ENCODE measurements at places on chromosomes 13 and 19.

DNA sequence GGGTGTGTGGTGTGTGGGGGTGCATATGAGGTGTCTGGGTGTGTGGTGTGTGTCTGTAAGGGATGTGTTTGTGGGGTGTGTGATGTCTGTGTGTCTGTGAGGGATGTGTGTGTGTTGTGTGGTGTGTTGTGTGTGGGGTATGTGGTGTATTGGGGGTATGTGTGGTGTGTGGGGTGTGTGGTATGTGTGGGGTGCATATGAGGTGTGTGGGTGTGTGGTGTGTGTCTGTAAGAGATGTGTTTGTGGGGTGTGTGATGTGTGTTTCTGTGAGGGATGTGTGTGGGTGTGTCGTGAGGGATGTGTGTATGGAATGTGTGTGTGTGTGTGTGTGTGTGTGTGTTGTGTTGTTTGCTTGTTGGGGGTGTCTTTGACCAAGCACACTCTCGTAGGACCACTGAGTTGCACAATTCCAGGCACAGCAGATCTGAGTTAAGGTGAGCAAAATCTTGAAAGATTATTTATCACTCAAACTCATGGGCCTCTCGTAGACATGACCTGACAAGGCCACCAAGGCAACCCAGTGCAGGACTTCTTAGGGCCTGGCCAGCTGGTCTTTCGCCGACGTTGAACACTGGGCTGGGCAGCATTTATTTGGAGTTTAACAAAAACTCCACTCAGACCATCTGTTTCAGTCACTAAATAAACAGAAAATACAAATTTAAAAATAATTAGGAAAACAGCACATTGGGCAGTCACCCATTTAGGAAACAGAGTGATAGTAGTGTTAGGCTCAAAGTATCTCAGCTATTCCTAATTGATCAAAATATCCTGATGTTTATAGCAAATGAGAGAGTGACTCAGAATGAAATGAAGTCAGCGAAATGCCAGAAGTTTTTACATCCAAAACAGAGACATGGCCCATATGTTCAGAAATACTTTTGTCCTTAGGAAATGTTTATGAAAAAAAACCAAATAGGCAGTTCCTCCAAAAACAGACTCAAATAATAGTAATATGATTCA lies 301.1 kb downstream of the FGF9 start:
- DNase-seq: no peak

GRCh38 chr19:37999309-38000213 lies 92.6 kb downstream of the SIPA1L3 start:
- DNase-seq: no peak

DNA sequence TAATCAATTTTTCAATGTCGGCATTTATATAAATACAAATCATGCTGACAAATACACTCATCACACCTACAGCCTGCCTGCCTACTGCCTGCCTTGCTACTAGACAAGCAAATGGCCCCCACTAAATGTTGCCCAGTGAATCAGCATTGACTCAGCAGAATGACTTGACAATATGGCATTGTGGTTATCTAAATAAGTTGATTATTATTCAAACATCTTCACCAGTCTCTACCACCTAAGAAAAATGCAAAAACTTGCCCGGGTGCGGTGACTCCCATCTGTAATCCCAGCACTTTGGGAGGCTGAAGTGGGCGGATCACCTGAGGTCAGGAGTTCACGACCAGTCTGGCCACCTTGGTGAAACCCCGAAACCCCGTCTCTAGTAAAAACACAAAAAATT lies 296.1 kb downstream of the PCDH9 start:
- no peak for DNase-seq

DNA sequence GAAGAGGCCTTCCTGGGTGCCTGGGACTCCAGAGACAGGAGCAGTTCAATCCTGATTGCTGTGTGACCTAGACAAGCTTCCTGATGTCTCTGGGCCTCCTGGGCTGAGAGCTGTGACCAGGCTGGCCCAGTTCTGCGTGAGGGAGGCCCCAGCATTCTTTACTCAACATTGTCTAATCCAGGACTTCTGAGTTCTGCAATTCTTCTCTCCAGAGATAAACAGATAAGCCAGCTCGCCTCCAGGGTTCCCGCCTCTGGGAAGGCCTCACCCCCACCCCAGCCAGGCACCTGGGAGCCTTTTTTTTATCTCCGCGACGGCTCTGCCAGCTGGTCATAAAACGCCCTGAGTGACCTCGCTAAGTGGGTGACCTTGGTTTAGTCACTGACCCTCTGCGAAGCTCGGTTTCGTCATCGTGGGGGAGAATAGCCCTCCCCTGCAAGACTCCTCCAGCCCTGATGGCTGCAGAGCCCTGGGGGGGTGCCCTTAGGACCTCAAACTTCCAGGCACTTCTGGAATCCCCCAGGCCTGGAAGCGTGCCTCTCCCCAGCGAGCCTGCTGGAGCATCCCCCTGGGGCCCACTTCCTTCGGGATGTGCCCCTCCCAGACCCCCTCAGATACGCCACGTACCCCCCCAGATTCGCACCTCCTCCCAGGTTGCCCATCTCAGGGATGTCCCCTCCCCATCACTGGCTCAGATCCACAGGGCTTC lies 1.9 kb downstream of the SULT2B1 start:
- no peak for DNase-seq

DNA sequence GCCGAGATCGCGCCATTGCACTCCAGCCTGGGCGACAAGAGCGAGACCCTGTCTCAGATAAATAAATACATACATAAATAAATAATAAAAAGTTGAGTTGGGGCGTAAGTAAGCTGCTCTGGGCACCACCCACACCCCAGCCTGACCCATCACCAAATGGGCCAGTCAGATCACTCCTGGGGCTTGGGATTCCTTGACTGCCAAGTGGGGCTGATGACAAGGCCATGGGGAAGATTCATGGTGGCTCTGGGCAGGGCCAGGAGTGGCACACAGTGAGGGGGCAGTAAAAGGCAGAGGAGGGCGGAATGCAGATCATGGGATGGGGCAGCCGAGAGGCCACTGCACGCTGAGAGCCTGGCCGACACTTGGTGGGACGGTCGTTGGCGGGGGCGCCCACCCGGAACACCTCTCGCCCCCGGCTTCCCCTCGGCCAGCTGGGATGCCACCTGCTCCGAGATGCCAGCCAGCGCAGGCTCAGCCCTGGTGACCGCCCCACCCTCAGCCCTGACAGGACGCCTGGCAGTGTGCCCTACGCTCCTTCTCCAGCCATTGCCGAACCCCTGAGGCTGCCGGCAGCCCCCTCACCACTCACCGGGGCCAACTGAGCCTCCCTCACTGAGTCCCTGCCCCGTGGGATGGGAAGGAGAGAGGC lies 10.9 kb downstream of the ZNF653 start:
- DNase-seq: no peak

DNA sequence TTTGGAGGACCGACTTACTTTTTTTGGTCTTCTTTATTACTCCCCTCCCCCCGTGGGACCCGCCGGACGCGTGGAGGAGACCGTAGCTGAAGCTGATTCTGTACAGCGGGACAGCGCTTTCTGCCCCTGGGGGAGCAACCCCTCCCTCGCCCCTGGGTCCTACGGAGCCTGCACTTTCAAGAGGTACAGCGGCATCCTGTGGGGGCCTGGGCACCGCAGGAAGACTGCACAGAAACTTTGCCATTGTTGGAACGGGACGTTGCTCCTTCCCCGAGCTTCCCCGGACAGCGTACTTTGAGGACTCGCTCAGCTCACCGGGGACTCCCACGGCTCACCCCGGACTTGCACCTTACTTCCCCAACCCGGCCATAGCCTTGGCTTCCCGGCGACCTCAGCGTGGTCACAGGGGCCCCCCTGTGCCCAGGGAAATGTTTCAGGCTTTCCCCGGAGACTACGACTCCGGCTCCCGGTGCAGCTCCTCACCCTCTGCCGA lies 409 bp downstream of the FOSB start:
- DNase-seq: no peak

DNA sequence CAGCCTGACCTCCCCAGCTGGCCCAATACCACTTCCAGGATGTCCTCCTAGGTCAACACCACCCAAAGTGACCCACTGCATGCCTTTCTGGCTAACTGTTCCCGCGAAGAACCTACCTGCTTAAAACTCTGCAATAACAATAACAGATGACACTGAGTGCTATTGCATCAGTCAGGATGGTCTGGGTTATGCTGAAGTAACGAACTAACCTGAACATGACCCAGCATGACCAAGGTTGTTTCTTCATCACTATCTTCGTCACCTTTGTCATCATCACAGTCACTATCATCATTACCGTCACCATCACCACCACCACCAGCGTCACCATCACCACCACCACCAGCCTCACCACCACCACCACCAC lies 10.6 kb upstream of the FXYD3 start:
- no peak for DNase-seq

- DNase-seq: no peak
Measured at GRCh38 chr13:109875746-109876145, 89.4 kb upstream of the IRS2 start.

DNA sequence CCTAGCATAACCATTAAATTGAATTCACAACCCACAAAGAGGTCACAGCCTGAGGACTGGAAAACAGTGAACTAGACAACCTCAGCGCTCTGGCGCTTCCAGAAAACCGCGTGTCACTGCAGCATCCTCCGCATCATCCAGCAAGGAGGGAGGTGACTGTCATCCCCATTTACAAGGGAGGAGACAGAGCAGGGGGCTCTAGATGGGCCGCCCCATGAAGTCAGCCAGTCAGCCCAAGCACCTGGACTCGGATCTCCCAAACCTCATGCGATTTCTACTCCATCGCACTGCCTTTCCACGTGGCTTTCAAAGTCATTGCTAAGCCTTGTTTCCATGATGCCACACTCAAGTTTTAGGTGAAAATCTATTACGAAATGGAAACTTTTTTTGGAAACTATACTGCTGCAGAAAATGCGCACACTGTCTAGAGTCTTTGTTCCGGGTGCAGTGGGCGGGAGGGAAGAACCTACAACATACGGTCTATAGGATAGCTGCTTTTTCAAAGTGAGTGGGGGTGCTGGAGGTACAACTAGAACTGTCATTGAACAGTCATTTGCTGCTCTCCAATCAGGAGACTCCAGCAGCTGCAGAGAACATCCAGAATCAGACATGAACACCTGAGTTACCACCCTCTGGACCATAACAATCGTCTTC lies 2.8 kb downstream of the AP3D1 start:
- DNase-seq: no peak

DNA sequence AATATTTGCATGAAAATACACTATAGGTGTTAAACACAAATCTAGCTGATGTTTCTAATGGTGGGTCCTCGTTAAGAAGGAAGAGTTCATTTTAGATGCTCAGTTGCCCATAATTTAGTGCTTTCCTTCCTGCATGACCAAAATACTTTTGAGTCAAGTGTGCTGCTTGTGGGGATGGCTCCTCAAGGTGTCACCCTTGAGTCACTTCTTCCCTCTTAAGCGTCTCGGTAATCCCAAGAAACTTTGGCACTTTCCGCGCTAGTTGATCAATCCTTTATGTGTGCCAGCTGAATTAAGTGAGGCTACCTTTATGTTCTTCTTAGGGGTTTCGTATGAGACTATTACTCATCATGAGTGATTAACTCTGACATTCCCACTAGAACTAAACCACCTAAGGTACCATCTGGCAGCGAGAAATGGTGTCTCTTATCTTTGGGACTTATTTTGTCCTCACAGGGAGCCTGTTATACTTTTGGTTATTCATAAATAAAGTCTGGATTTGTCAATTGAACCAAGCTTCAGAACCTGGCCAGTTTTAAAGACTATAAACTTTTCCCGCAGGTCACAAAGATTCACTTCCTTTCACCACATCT lies 106.8 kb downstream of the NHLRC3 start:
- no peak for DNase-seq

GRCh38 chr13:52644108-52644507 lies 1.9 kb downstream of the HNRNPA1L2 start:
- DNase-seq: no peak

- DNase-seq: no peak
Measured at GRCh38 chr13:54750521-54750920, 1721.9 kb downstream of the OLFM4 start.

- DNase-seq: no peak
Measured at GRCh38 chr13:72383646-72384045, 343.8 kb downstream of the MZT1 start.

- no peak for DNase-seq
Measured at GRCh38 chr19:38425810-38426466, at the start of gene RASGRP4. TSS of gene RASGRP4 (minus strand) at chr19:38426219. CDS start at chr19:38426091, 128 bp downstream.

DNA sequence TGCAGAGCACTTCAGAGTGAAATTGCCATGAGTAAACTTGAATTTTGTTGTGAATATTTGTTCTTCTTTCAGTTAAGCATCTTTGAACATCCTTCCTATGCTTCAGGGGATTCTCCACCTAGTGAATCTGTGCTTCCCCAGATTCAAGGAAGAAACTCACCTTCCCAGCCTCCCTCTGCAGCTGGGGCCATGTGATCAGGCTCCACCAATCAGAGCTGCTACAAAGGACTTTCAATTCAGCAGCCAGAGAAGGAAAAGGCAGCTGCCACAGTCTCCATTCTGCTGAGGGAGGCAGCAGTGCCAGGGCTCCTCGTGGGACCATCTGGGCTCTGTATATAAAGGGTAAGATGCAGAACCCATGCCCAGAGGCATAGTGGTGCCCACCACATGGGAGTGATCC lies 89.7 kb upstream of the SIAH3 start:
- DNase-seq: no peak

- no peak for DNase-seq
Measured at GRCh38 chr19:7815325-7815724, 14.7 kb upstream of the EVI5L start.

DNA sequence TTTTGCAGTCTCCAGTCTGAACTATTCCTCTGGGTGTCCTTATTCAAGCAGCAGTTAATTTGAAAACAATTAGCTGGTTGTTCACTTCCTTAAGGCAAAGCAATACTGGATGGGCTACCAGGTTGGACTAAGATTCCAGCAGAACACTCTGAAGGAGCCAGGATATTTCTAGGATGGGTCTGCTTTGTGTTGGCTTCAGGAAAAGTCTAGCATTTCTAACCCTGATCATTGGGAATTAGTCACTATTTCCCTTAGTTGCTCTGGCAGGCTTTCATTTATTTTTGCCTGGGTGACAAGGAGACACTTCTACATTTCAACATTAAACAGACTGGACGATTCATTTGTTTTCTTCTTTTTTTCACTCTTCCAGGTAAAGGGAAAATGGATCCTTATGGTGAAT lies 228.4 kb downstream of the ENOX1 start:
- no peak for DNase-seq

- no peak for DNase-seq
Measured at GRCh38 chr13:110387451-110388107, 80.5 kb downstream of the COL4A2 start.

- DNase-seq: no peak
Measured at GRCh38 chr13:111953546-111954178, 113.3 kb upstream of the SOX1 start.

GRCh38 chr13:68170961-68171360 lies 940.8 kb upstream of the PCDH9 start:
- no peak for DNase-seq

DNA sequence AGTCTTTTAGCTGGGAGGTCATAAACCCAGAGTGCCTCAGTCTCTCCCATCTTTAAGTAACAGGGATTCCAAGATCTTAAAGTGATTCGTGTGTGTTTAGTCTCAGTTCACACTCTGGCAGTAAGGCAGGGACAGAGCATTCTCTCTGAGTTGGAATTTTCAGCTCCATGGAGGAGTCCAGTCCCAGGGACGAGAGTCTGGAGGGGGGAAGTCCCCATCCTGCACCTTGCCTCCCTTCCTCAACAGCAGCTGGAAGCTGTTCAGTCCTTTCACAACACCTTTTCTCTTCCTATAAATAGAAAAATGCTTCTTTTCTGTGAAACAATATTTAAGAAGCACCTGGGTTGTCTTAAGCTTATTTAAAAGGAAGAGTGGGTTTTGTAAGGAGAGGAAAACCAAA lies 82.0 kb downstream of the KLF5 start:
- no peak for DNase-seq

- DNase-seq: no peak
Measured at GRCh38 chr13:31978021-31978420, 53.6 kb upstream of the FRY start.

- no peak for DNase-seq
Measured at GRCh38 chr19:10430505-10431253, 10.3 kb downstream of the PDE4A start.

Data from cortex of kidney (tissue), 1 donor.